CD4-positive, CD25-positive, alpha-beta regulatory T cell (primary cell): ENCODE measurements at places on chromosomes 2 and 18. TPM values are rescaled to one million over a fixed set of nuclear protein-coding genes. Genes with fewer than 3 reads are reported as not detected.

GRCh38 chr2:98445177-98445682 is 572 bp downstream of the INPP4A start:
- H3K36me3 ChIP-seq, result no peaks in the 10 kb centered on the region
- peak overlapping the region; percentile 93 for H3K4me3 ChIP-seq
- H3K27ac ChIP-seq, result peak overlapping the region; percentile 80
- no peak for DNase-seq

DNA sequence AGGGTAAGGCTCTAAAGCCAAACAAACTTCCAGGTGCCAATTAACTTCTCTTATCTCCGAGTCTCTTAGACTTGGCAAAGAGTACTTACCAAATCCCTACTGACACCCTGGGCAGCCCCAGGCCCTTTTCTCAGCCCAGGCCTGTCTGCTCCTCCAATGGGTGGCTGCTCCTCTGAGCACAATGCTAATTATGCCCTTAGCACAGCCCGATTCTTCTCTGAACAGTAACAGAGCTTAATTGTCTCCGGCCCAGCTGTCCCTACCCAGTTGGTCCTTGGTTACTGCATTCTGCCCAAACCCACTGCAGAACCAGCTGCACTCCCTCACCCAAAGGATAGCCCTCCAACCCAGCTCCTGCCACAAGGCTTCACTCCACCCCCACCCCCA is 110.3 kb downstream of the SMAD7 start:
- peaks cover 40% of the 10 kb centered on the region for H3K4me1 ChIP-seq
- no peak for DNase-seq
- no peaks in the 10 kb centered on the region for H3K27me3 ChIP-seq
- no peak overlapping the region for H3K4me3 ChIP-seq
- H3K36me3 ChIP-seq, result no peaks in the 10 kb centered on the region

- DNase-seq, result no peak
- no peaks in the 10 kb centered on the region for H3K4me1 ChIP-seq
- no peaks in the 10 kb centered on the region for H3K36me3 ChIP-seq
- H3K4me3 ChIP-seq, result no peak overlapping the region
These were observed 21.1 kb upstream of the CPO start for GRCh38 chr2:206918263-206918662.

- no peak for DNase-seq
- no peak overlapping the region for H3K27ac ChIP-seq
- no peaks in the 10 kb centered on the region for H3K4me1 ChIP-seq
These were observed 113.3 kb downstream of the SCG2 start for GRCh38 chr2:223488814-223489213.

DNA sequence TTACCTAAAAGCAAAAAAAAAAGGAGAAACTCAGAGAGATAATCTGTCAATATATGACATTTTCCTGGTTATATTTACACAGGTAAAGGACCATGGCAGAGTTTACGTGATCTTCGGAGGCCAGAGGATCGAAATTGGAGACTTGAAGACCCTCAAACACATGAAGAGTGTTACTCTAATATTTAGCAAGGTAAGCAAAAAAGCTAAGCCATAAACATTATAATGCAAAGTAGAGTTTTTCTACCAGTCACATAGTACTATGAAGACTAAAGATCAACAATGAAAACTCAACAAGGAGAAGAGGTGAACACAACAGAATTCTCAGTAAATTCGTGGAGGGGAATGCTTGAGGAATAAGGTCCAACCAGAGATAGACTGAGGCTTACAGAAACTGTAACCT is 78.5 kb downstream of the L3MBTL4 start:
- H3K4me1 ChIP-seq, result no peaks in the 10 kb centered on the region
- no peak overlapping the region for H3K27ac ChIP-seq
- H3K27me3 ChIP-seq, result no peaks in the 10 kb centered on the region
- DNase-seq, result no peak
- H3K4me3 ChIP-seq, result no peak overlapping the region
- no peaks in the 10 kb centered on the region for H3K36me3 ChIP-seq

DNA sequence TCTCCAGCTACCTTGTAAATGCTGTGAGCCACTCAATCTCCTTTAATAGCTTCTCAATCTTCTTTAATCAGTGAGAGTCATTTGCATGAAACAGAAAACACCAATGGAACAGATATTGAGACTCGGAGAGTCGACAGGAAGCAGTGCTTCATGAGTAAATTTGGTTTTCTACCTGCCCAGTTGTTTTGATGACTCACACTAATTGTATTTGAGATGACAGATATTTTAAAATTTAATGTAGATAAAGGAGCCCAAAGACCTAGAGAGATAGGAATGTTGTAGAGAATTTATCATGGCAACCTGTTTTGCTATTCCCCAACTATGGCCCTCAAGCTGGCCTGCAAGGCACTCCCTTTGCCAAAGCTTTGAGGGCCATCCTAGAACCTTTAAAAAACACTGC is 119.1 kb downstream of the CDC42EP3 start:
- no peaks in the 10 kb centered on the region for H3K27me3 ChIP-seq
- no peak for DNase-seq
- H3K36me3 ChIP-seq, result no peaks in the 10 kb centered on the region
- H3K27ac ChIP-seq, result no peak overlapping the region

GRCh38 chr18:79964330-79965118 is at the start of gene HSBP1L1:
TSS of gene HSBP1L1 (plus strand) at chr18:79964643. CDS start at chr18:79964736, 93 bp downstream.
- H3K27ac ChIP-seq, result peak within 1 kb of the TSS; percentile 67
- H3K27me3 ChIP-seq, result no peaks in the 10 kb centered on the region

DNA sequence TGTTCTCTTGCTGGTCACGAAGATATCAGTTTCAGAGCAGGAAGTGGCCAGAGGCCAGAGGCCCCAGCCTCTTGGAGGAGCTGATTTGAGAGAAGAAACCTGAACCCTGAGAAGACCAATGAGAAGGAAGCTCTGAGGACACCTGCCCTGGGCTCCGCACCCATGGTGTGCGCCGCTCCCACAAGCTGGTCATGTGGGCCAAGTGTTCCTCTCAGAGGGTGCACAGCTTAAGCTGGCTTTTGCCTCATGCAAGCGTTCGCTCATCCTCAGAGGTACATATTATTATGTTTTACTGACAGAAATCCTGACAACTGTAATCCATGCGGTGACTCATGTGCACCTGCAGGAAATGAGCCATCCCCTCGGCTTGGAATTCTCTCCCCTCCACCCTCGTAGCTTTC is 316.1 kb upstream of the MYT1L start:
- peaks cover 7% of the 10 kb centered on the region for H3K4me1 ChIP-seq
- no peak overlapping the region for H3K27ac ChIP-seq
- H3K27me3 ChIP-seq, result no peaks in the 10 kb centered on the region
- no peak overlapping the region for H3K4me3 ChIP-seq
- no peak for DNase-seq
- H3K36me3 ChIP-seq, result no peaks in the 10 kb centered on the region

DNA sequence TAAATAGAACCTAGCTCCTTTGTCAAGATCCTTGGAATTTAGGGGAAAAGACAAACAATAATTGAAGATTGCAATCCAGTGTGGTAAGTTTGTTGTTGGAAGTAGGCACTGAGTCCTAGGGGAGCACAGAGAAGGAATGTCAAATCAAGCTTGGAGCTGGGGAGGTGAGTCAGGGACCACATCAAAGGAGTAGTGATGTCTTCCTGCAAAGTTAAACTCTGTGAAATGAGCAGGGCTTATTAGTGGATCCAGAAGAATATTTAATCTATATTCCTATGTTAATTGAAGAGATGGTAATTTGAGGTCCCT is 41.7 kb upstream of the NABP1 start:
- H3K36me3 ChIP-seq, result no peaks in the 10 kb centered on the region
- peaks cover 41% of the 10 kb centered on the region for H3K4me1 ChIP-seq
- DNase-seq, result no peak
- H3K27ac ChIP-seq, result no peak overlapping the region
- no peaks in the 10 kb centered on the region for H3K27me3 ChIP-seq
- no peak overlapping the region for H3K4me3 ChIP-seq

GRCh38 chr2:128496700-128497099 is 178.0 kb upstream of the HS6ST1 start:
- H3K27me3 ChIP-seq, result no peaks in the 10 kb centered on the region
- no peak for DNase-seq
- H3K36me3 ChIP-seq, result no peaks in the 10 kb centered on the region
- no peak overlapping the region for H3K27ac ChIP-seq
- no peaks in the 10 kb centered on the region for H3K4me1 ChIP-seq

DNA sequence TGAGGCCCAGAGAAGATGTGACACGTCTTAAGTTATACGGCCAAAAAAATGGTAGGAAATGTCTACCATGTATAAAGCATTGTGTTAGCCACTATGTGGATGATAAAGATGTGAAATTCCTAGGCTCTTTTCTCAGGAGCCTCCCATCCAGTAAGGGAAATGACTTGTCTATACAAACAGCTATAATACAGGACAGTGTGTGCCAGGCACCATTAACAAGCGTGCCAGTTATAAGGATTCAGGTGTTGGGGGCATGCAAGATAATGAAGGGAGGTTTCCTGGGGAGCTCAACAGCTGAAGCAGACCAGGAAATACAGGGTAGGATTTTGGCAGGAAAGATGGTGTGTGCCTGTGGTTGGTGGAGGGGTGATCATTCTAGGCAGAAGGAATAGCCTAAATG is 37.6 kb downstream of the ALPK2 start:
- no peak overlapping the region for H3K4me3 ChIP-seq
- H3K27me3 ChIP-seq, result peaks cover 5% of the 10 kb centered on the region
- no peak overlapping the region for H3K27ac ChIP-seq
- H3K36me3 ChIP-seq, result peaks cover 3% of the 10 kb centered on the region
- H3K4me1 ChIP-seq, result no peaks in the 10 kb centered on the region

DNA sequence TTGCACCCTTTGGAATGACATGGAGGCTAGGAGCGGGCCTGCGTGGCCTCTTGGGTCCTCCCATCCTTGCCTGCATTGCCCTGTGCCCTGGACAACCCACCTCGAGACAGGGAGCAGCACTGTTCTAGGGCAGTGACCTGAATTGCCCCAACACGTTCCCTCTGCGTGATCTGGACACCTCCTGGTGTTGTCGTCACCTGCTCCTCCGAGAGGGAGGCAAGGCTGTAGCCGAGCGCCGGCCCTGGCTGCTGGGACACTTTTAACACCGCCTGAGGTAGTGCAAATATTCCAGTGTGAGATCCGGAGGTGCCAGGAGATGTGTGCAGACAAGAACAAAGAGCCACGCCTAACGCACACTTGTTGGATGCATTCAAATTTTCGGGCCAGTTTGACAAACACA is 131.5 kb downstream of the SMAD7 start:
- H3K4me1 ChIP-seq, result peaks cover 10% of the 10 kb centered on the region
- no peaks in the 10 kb centered on the region for H3K27me3 ChIP-seq
- no peaks in the 10 kb centered on the region for H3K36me3 ChIP-seq
- no peak overlapping the region for H3K27ac ChIP-seq
- no peak overlapping the region for H3K4me3 ChIP-seq
- no peak for DNase-seq

DNA sequence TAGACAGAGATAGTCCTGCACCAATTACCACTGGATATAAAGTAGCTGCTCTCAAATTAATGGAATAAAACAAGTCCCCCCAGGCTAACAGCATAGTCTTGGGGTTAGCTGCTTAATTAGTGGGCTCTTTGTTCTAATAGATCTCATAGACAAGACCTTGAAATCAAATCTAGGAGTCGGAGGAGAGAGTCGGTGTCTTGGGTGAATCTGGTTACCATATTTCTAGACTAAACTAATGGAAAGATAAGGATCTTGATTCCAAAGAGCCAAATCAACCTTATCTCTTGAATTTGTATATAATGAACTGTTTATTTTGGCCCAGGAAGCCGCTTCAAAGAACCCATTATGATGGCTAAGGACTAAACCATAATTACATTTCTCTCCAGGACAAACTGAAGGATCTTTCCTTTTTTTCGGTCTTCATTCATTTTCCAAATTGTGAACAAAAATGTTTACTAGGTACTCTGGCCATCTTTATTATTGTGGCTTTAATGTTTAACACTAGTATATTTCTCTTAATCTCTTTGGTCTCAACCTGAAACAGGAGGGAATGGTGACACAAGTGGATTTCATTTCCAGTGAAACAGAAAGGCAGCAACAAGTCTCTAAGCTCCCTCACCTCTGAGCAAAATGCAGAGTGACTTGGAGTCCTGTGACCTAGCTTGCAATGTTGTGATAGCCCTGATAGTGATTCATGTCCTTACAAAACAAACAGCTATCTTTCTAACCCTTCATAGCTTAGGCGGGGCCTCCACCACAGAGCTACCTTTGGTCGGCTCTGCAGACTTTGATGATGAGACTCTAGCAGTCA is 137.9 kb upstream of the PARD3B start:
- peaks cover 3% of the 10 kb centered on the region for H3K27me3 ChIP-seq
- H3K4me1 ChIP-seq, result no peaks in the 10 kb centered on the region
- no peak overlapping the region for H3K27ac ChIP-seq
- no peak overlapping the region for H3K4me3 ChIP-seq

DNA sequence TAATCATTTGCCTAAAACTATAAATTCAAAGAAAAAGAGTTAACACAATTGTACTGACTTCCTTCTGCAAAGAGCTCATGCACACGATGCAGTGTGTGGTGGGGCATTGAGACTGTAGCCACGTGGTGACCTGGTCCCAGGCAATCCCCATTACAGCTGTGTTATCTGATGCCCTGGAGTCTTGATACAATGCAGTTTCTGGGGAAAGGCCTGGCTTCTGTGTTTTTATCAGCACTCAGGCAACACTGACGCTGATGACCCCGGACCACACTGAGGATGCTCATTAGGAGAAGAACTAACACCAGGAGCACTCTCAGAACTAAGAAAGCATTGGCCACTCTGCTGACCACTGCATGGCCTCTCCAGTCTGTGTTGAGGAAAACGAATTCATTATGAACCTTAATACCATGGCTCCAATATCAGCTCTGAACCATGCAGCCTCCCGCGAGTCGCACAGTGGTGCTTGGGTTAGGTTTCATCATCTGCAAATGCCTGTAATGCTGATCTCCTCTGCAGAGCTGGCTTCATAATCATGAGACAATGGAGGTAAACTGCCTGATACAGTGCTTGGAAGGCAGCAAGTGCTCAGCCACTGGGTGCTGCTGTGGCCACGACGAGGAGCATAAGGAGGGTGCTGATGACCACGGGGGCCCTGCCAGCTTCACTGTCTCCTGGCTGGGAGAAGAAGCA is 218.5 kb downstream of the MYT1L start:
- no peaks in the 10 kb centered on the region for H3K36me3 ChIP-seq
- H3K4me3 ChIP-seq, result no peak overlapping the region
- DNase-seq, result no peak
- H3K27ac ChIP-seq, result no peak overlapping the region

- H3K27me3 ChIP-seq, result no peaks in the 10 kb centered on the region
- H3K4me3 ChIP-seq, result no peak overlapping the region
- no peaks in the 10 kb centered on the region for H3K4me1 ChIP-seq
- H3K36me3 ChIP-seq, result no peaks in the 10 kb centered on the region
- no peak overlapping the region for H3K27ac ChIP-seq
These were observed 33.8 kb downstream of the RTP5 start for GRCh38 chr2:241903121-241904010.

Gene SIGLEC15
- not detected for total RNA-seq

Gene MARCO
- total RNA-seq, result not detected

Gene CROCC2
- not detected for total RNA-seq

Gene CHRNA1
- 0.25 TPM for total RNA-seq

Gene NDC80
- 20.3 TPM for total RNA-seq

Gene ITM2C
- 29.3 TPM for total RNA-seq

Gene TBR1
- total RNA-seq, result 0.32 TPM

Gene SCN1A
- total RNA-seq, result not detected

Gene HYCC2
- 42.8 TPM for total RNA-seq

Gene CXCR1
- total RNA-seq, result not detected

Gene TPGS2
- total RNA-seq, result 45.6 TPM

Gene IWS1
- 39.6 TPM for total RNA-seq
